ENCODE measurements at places on chromosomes 2 and 18.

GRCh38 chr2:42163444-42164045 lies 5.6 kb upstream of the EML4 start:
- DNase-seq = no peak

DNA sequence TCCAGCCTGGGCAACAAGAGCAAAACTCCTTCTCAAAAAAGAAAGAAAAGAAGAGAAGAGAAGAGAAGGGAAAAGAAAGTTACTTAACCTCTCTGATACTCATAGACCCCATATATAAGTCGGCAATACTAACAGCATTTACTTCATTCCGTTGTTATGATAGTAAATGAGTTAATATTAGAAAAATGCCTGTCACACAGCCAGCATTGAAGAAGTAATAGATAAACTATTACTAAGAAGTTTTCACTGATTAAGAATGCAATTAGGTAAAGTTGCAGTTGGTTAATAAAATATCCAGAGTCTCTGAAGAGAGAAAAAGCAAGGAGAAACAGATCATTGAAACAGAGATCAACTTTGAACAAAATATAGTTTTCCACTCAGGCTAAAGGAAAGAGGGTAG lies 161.3 kb upstream of the UBE2E3 start:
- DNase-seq = no peak

- DNase-seq = peak; percentile 56
These were observed 43.3 kb upstream of the PLB1 start for GRCh38 chr2:28452534-28453081.

DNA sequence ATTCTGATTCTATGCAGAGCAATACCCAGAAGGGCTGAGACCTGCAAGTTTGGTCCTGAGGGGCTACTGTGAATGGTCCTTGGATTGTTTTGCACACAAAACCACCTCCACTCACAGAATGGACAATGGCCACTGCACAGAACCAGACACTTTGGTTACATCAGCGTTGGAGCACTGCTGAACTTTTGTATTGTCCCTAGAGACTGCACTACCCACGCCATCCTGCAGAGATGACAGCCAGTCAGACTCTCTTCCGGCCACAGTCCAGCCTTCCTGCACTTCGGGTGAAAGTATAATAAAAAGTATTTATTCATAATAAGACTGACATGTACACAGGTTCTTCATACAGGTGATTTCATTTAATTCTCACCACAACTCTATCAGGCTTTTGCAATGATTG lies 35.7 kb downstream of the CELF4 start:
- DNase-seq = no peak

GRCh38 chr2:177808984-177809809 lies 263.4 kb downstream of the PDE11A start:
- no peak for DNase-seq

DNA sequence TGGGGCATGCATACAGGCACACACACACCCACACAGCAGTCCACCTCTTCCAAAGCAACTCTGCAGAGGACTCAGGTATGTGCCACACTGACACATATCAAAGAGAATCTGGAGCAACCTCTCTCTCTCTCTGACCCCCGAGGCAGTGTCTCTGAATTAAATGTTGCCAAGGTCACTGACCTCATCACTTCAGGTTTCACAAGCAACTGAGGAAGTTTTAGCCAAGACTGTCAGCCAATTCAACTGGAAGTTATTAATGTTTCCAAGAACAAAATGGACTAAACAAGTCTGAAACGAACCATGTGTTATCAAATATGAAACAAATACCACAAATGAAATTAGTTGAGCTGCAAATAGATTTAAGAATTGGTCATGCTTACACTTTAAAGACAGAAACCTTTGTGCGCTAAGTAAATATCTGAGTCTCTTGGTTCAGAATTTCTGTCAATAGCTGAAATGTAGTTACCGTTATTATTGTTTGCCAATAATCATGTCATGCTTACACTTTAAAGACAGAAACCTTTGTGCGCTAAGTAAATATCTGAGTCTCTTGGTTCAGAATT lies 86.1 kb downstream of the SLC25A12 start:
- DNase-seq = no peak

GRCh38 chr2:84894758-84895520 lies 10.5 kb upstream of the TMSB10 start:
- no peak for DNase-seq

DNA sequence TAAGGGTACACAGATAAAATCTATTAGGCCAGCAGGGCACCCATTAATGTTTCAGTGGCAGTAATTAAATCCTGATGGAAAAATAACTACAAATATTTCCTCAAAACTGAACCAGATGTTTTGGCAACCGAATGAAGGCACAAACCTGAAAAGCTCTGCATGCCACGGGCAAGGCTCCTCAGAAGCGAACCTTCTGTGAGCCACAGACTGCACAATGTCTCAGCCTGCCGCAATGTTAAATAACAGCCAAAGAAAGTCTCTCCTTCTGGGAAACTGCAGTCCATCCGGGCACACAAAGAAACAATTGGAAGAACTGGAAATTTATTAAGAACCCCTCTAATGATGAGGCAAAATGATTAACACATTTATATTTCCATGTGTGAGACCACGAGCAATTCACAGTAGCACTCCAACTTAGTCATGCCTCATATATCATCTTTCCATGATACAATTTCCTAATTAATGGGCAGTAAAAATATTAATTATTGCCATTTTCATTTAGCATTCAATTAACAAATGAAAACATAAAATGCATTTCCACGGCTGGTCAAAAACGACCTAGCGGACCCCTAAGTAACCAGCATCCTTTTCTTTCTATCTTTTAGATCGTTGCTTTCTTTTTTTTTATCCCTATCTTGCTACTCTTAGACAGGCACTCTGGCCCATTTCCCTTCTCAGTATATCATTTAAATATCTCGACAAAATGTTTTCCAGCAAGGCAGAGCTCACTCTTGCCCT lies 237.5 kb downstream of the EPHA4 start:
- no peak for DNase-seq

DNA sequence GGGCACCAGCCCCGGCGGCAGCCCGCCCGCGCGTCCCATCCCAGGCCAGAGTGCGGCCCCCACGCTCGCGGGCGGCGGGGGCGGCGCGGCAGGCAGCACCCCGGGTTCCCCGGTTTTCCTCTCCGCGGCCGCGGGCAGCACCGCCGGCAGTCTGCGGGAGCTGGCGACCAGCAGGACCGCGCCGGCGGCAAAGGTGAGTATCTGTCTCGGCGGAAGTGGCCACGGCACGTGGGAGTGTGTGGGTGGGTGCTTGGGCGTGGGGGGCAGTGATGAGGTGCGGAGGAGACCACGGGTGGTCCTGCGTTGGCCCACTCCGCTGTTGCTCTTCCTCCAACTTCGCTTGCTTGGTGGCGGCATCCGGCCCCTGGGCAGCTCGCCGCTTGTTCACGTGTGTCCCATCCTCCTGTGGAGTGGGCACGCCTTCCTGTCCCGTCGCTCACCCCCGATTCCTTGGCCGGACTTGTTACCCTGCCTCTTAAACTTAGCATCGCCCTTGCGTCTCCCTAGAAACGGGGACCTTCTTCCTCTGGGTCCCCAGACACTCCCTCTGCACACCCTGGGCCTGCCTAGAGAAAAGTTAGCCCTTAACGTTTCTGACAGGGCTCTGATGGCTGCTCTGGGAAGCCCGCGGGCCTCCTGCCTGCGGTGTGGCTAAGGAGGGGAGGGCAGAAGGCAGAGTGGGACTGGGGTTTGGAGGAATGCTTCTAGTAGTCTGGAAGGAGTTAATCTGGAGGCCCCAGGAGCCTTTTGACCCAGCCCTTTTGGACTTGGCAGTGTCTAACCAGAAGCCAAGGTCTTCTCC lies 1.1 kb downstream of the SH3RF3 start:
- no peak for DNase-seq

DNA sequence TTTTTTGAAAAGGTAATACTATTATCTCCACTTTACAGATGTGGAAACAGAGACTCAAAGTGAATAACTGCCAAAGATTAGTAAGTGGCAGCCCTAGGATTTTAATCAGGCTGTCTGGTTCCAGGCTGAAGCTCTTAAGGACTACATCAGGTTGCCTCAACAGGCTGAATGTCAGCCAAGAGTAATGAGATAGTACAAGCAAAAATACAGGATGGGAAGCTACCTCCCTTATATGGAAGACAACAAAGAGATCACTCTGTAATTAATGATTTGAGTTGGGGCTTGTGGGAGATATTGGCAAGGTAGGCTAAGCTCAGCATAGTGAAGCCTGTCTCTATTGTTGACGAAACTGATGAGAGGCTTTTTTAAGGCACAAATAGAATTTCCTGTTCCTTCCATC lies 323.1 kb downstream of the KCNJ3 start:
- no peak for DNase-seq

GRCh38 chr2:148971547-148971946 lies 67.0 kb upstream of the LYPD6B start:
- no peak for DNase-seq

DNA sequence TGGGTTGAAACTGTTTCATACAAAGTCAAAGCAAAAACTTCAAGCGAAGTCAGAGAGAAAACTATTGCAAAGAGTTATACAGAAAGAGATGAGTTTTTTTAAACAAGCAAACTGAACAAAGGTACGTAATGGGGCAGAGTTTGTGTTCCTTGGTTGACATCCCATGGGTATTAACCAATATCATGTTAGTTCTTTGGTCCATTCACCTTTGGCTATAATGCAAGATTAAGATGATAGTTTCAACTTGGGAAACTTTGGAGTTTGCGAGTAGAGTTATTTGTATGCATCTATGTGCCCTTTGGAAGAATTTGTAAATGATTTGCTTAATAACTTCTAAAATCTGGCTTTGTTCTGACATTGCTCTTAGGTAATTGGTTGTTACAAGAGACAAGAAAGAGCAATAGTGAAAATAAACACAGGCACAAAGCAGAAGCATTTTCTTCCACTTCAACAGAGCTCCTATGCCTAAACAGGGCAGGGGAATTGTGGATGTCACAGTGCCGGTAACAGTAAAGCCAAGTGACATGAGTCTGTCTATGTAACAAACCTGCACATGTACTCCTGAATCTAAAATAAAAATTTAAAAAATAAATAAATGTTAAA lies 936.1 kb downstream of the SUCLG1 start:
- DNase-seq = no peak

GRCh38 chr2:11133238-11133935 lies 21.9 kb upstream of the SLC66A3 start:
- DNase-seq = no peak

GRCh38 chr18:26656944-26657536 lies 108.7 kb upstream of the KCTD1 start:
- no peak for DNase-seq

- no peak for DNase-seq
These were observed 235.4 kb downstream of the ATAD2B start for GRCh38 chr2:23691565-23691964.

GRCh38 chr18:75538727-75539126 lies 111.2 kb upstream of the SMIM21 start:
- DNase-seq = no peak

- no peak for DNase-seq
These were observed 1.3 kb downstream of the VWA3B start for GRCh38 chr2:98088261-98088660.

- DNase-seq = no peak
These were observed 167.9 kb downstream of the FBXO15 start for GRCh38 chr18:73979742-73980141.

- DNase-seq = no peak
These were observed 41.1 kb downstream of the ASB1 start for GRCh38 chr2:238467792-238468191.

- no peak for DNase-seq
These were observed 9.7 kb downstream of the CTAGE1 start for GRCh38 chr18:22408059-22408458.

- DNase-seq = no peak
These were observed 151.5 kb upstream of the PKDCC start for GRCh38 chr2:41896186-41896846.

GRCh38 chr2:190340369-190340768 lies 3.0 kb upstream of the INPP1 start:
- no peak for DNase-seq

GRCh38 chr2:10355471-10356438 lies 53.1 kb downstream of the HPCAL1 start:
- DNase-seq = no peak

DNA sequence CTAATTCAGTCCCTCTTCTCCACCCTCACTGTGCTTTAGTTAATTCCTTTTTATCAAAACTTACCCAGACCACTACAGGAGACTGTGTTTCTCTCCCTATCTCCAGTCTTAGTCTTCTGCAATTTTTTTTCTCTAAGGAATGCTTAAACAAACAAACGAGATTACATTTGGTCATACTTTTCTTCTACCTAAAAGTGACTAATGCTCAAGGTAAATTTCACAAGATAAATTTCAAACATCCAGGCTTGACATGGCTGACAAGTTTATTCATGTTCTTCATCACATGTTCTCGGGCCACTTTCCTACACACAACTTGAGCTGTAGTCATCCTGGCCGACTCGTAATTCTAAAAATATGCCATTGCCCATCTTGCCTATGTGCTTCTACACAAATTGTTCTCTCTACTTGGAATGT lies 23.2 kb upstream of the ACSL3 start:
- DNase-seq = no peak

DNA sequence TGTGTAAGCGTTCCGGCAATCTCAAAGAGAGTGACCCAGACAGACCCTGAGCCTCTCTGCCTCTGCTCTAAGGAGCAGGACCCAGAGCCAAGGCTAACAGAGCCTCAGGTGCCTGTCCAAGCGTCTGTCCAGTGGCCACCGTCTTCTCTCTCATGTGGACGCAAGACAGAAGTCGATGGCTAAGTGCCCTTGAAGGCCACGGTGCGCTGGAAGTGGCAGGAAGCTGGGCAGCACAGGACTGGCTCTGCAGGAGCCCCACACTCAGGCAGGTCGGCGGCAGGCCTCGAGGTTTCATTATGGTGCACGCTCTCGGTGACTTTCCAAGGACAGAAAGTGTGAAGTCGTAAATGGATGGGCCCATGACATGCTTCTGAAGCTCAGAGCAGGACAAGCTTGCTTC lies 49.1 kb downstream of the HDAC4 start:
- DNase-seq = no peak

DNA sequence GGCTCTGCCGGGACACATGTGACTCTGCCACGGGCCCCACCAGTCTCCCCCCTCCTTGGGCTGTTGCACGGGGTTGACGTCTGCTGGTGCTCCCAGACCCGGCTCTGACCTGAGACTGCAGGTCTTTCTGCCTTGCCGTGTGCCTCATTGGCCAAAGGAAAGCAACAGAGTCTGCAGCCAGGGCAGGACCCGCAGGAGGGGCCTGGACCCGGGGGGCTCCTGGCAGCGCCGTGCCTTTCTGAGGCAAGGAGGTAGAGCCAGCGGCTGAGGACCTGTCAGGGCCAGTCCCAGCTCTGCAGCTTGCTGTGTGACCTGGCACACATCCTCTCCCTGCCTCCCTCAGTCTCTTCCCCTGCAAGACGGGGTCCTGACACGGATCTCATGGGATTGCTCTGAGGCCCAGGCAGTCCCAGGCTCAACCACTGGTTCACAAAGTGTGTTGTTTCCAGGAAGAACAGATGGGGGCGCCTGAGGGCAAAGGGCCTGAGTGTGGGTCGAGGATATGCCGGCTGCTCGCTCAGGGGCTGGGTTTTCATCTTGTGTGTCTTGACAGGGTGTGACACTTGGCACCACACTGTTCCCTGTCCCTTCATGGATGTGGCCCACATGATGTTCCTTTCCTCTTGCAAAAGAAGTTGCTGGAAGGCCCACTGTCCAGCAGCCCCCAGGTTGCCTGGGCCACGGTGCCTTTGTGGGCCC lies 9.0 kb downstream of the CAPN10 start:
- no peak for DNase-seq

- DNase-seq = no peak
These were observed 58.6 kb upstream of the VRK2 start for GRCh38 chr2:57987835-57988573.

GRCh38 chr2:2799151-2799697 lies 468.1 kb upstream of the MYT1L start:
- DNase-seq = no peak

Data from activated CD8-positive, alpha-beta memory T cell treated with anti-CD3 and anti-CD28 coated beads for 1 hour (primary cell).